A549 treated with RU486 at 1 μM for 4 hours (cell line): ENCODE measurements at places on chromosomes 3 and 15. TPM values are rescaled to one million over a fixed set of nuclear protein-coding genes. Genes with fewer than 3 reads are reported as not detected.

PLSCR4 gene
- total RNA-seq: 3.9 to 7.0 TPM (median 4.6 TPM) in 5 replicates

SLC24A5 gene
- total RNA-seq: not detected in 5 replicates

RUVBL1 gene
- 95.5 to 105 TPM (median 98.8 TPM) in 5 replicates for total RNA-seq

LCTL gene
- not detected in 5 replicates for total RNA-seq

DNAJB8 gene
- total RNA-seq: not detected in 5 replicates

FEZF2 gene
- not detected in 5 replicates for total RNA-seq

TIGIT gene
- total RNA-seq: not detected in 5 replicates

HDC gene
- 0.05 to 0.07 TPM in 2 of 5 replicates, not detected in the others for total RNA-seq

PLCB2 gene
- 0.68 to 1.4 TPM (median 0.82 TPM) in 5 replicates for total RNA-seq
